ENCODE measurements at places on chromosomes 12 and 14.

DNA sequence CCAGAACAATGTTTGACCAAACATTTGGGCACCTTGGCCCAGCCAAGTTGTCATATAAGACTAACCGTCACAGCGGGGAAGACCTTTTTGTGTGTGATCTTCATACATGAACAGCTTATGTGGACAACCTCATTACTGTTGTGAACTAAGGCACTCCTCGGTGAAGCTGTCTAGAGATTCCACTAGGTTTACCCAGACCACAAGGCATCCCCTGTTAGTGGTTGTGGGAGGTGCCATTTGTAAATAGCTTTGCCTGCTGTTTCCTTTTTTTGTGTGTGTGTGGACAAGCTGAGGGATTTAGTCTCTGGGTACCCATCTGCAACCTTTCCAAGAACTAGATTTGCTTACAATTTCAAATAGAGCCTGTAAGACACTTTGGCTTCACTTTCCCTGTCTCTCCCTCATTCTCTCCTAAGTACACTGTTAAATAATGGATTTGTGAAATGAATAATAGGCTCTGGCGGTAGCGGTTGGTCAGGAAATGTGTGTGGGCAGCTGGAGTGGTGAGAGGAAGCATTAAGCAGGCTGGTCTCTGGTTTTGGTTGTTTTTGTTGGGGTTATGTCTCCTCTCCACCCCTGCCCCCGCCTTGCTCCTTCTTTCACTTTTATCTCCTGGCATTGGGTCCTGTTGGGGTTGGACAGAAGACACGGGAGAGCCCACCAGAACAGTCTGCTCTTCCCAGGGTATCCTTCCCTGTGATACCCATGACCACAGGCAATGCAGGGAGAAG is 727.6 kb downstream of the VRK1 start:
- DNase-seq = no peak

DNA sequence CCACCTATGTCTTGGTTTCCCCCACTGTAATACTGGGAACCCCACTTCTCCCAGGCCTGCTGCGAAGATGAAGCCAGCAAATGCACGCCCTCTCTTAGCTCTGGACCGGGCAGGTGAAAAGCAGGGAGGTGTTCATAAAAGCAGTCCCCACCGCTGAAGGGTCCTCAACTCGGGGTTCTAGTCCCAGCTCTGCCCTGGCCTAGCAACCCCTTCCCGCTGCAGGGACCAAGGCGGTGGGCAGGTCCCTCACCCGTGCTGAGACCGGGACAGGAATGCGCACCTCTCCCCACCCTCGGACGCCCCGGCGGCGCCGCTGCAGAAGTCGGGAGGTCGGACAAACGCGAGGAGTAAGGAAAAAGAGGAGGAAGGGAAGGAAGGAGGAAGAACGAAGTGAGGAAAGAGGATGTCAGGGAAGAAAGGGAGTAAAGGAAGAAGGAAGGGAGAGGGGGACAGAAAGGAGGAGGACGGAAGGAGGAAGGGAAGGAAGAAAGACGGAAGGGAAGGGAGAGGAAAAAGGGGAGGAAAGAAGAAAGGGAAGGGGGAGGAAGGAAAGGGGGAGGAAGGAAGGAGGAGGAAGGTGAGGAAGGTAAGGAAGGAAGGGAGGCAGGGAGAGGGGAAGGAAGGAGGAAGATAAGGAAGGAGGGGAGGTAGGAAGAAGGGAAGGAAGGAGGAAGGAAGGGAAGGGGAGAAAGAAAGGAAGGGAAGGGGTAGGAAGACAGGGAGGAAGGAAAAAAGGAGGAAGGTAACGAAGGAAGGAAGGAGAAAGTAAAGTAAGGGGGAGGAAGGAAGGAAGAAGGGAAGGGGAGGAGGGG is 701 bp downstream of the SPRING1 start:
- DNase-seq = no peak

DNA sequence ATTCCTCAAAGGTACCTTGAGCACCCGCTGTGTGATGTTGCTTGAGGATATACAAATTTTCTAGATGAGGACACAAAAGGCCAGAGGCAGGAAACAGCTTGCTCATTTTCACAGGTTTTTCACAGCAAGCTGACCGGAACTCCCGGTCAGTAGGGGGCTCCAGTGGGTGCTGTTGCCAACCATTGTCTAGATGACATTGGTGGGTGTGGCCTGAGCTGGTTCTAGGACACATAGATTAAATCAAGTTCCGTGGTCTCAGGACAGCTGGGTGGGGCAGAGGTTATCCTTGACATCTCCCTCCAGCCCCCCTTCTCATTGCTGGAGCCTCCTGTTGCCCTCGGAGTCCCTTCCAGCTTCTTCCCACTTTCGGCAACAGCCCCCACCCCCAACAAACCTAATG is 153.6 kb upstream of the FKBP4 start:
- no peak for DNase-seq

GRCh38 chr14:38718519-38718918 is 384.5 kb downstream of the SEC23A start:
- DNase-seq = no peak

GRCh38 chr12:68789144-68789878 is 18.7 kb upstream of the MDM2 start:
- no peak for DNase-seq

DNA sequence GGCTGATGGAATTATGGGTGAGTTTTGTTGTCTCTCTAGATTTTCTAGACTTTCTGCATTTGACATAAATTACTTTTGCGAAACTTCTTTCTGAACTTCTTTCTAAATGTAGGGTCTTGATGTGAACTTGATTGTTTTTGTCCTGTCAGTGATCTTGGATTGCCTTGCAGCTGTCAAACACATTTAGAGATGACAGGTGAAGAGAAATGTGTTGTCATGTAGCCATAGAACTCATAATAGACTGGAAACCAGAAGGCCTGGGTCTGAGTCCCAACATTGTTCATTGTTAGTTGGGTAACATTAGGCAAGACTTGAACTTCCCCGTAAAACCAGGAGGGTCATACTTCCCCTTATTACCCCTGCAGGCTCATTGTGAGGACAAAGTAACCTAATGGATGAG is 109.0 kb downstream of the LRIG3 start:
- DNase-seq = no peak

DNA sequence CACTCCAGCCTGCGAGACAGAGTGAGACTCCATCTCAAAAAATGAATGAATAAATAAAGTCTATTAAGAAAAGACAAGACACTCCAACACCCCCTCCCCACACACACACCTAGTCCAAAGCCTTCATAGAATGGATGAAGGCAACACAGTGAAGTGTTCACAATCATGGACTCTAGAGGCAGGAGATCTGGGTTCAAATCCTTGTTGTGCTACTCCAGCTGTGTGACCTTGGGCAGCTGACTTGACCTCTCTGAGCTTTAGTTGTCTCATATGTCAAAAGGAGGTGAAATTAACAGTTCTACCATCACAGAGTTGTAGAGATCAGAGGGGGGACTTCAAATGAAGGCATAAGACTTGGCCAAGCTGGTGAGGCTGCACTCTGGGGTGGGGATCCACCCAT is 95.8 kb upstream of the MAP1LC3B2 start:
- no peak for DNase-seq

DNA sequence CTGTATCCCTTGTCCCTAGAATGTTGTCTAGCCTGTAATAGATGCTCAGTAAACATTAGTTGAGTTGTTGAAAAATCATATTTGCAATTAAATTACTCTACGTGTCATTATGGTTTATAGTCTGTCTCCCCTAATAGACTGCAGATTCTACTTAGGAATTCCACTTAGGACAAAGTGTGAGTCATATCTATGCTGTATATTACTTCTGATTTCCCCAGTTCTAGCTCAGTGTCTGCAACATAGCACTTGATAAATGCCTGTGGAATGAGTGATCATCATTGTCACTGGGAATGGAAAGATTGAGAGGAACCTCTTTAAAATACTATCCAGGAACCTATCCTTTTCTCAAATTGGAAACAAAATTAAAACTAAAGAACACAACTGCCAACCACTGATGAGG is 99.3 kb downstream of the TBX5 start:
- no peak for DNase-seq

- DNase-seq = no peak
Observed at GRCh38 chr14:101184572-101184971, 281.1 kb upstream of the RTL1 start.

DNA sequence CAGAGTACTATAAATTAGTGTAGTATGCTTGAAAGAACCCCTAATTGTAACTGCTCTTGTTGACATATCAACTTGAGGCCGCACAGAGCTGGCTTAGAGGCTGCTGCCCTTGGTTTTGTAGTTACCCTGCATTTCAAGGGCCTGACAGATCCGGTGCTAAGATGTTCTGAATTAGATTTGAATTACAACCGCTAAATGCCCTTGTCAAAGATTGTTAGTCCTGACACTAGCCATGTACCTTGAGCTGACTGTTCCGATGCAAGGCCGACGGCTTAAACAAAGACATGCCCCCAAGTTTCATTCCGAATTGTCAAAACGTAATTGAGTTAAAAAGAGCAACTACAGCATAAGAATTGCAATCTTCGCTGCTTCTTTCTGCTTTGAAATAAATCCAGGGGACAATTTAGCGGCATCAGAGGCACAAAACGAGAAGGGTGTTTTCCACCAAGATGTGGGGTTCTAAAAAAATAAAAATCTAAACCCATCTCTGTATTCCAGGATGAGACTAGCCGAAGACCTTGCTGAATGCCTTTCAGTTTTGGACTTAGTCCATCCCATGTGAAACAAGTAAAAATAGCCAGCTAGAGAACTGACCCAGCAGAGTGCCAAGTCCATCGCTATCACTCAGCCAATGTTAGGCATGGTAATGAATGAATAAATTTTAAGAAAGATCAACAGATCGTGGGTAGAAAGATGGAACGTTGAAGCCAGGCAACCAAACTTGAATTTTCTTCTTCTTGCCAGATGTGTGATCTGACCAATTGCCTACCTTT is 148.7 kb downstream of the DICER1 start:
- DNase-seq = no peak

- no peak for DNase-seq
Observed at GRCh38 chr14:53023325-53023724, 72.5 kb upstream of the FERMT2 start.

DNA sequence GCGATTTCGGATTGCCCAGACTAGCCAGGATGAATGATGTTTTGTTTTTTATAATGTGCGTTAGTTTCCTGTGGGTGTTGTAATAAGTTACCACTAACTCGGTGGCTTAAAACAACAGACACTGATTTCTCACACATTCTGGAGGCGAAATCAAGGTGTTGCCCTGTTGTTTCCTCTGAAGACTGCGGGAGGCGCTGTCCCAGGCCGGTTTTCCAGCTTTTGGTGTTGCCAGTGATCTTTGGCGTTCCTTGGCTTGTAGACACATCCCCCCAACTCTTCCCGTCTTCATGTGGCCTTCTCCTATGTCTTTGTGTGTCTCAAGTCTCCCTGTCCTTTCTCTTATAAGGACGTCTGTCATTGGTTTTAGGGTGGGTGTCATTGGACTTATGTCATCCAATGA is 267.7 kb downstream of the AACS start:
- DNase-seq = no peak

DNA sequence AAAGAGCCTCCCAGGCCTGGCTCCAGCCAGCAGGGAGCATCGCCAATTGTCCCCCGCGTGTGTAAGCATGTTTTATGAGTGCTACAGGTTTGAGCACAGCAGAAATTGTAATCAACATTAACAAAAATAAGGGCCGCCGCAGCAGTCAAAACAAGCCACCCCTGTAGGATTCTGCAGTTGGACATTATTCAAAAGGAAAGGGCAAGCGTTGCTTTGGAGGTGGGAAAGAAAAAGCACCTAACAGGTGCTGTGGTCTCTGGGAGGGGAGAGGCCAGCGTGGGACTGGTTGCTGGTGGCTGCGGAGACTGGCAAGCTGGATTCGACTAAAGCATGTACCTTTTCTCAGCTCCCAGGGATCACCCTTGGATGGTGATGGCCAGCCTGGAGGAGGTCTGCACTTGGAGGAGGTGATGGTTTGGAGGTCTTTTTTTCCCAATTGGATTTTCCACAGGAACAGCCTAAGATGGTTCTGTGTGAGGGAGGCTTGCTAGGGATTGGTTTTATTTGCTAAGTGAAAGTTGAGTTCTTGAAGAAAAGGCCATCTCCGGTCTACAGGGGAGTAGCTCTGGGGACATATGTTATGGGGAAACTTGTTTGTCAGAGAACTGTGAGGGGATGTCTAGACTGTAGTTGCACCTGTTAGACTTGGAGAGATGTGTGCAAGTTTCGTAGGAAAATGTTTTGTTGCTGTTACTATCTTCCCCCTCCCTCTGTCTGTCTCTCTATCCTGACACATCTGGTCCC is 2.0 kb downstream of the DYRK2 start:
- peak; percentile 22 for DNase-seq

GRCh38 chr14:99156090-99156425 is 115.9 kb downstream of the BCL11B start:
- peak; percentile 38 for DNase-seq

DNA sequence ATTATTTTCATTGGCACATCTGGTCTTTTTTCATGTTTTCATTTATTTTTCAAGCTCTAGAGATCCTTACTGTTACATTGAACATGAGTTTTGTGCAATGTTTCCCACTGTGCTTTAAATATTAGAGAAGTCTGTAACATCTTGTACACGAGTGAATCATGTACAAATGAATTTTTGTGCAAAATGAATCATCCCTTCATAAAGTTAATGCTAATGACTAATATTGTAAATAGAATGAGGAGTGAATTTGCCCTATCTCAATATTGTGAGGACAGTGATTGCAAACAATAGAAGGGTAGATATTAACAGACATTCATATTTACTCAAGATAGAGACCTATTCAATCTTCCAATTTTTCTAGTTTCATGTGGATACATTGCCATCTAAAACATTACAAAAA is 463.3 kb upstream of the FOXG1 start:
- DNase-seq = no peak

DNA sequence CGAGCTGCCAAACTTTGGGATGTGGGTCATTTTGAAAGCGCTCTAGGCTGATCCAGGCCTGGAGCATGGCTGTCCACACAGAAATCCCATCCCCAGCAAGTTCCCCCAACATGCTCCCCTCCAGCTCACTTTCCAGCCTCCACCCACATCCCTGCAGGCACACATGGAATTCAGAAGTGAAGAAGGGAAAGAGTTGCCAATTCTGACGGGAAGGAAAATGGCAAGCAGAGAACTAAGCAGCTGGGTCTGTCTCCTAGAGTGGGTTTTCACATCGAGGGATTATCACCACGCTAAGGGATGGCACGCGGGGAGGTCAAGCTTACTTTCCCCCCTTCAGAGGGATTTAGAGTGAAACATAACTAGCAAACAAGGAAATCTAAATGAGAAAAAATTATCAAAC is 142.3 kb downstream of the RIMBP2 start:
- no peak for DNase-seq

- DNase-seq = no peak
Observed at GRCh38 chr14:22564463-22564862, 24.6 kb downstream of the DAD1 start.
